ENCODE measurements at places on chromosomes 2 and 18.

- no peak for DNase-seq
These were observed 35.6 kb downstream of the PPP3R1 start for GRCh38 chr2:68216454-68217310.

- no peak for DNase-seq
These were observed 226.7 kb downstream of the TTC32 start for GRCh38 chr2:19675003-19675629.

- DNase-seq, result no peak
These were observed 232.8 kb upstream of the EPAS1 start for GRCh38 chr2:46064396-46064795.

DNA sequence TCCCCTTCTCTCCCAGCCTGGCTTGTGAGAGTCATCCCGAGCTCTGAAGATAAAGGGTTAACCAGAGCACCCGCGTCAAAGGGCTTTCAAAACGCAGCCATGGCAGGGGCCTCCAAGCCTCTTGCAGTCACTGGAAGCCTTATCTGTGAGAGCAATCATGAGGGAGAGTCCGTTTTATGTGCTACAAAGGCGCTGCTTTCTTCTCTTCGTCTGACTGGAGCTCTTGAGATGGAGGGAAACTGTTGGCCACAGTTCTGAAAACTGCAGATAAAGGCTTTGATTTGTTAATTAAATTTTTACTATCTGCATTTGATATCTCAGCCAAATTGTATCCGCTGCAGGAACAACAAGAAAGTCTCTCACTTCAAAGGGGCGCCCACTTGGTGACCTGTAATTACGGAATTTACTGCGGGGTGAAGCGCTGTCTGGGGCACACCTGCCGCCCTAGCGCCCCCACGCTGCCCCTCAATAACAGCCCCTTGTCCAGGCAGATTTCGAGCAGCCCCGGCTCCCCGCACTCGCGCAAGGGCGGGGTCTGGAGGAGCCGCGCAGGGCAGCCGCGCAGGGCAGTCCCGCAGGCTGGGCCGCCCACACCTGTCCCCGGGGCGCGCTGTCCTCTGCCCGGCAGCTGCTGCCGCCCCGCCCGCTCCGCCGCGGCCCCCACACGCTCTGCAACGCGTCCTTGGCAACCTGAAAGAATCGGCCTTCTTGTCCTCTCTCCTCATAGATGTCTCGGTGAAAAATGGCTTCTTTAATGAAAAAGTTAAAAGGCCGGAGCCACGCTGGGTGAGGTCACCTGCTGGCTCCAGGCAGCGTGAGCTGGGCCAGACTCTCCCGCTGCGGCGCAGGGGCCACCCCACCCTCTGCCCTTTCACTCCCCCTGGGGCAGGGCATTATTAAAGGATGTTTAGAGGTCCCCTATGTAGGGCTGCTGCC lies 217.9 kb downstream of the VAPA start:
- no peak for DNase-seq

- DNase-seq, result no peak
These were observed 75.3 kb upstream of the CHN1 start for GRCh38 chr2:175080479-175080878.

DNA sequence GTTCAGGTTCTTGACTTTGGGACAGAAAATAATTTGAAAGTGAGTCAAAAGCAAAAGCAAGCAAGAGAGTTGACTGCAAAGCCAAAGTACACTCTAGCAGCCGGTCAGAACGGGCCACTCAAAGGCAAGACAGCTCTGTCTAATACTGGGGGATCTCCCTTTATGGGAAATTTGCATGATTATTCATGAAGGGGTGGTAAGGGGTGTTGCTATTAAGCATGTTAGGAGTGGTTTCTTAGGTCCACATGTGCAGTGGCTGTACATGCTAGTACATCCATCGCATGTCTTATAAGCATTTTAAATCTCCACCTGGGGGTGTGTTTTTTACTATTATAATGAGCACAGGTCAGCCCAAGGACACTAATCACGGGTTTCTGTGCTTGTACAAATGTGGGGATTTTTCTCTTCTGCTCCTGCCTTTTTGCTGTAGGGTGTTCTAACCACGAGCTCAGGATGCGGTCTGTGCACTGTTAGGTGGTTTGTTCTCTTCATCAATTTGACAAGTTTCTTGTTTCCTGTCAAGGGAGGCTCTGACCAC lies 60.2 kb upstream of the SPP2 start:
- DNase-seq, result peak; percentile 34

- DNase-seq, result no peak
These were observed 19.4 kb downstream of the PLB1 start for GRCh38 chr2:28515176-28515751.

GRCh38 chr18:10205151-10205550 lies 249.3 kb upstream of the APCDD1 start:
- peak; percentile 66 for DNase-seq

DNA sequence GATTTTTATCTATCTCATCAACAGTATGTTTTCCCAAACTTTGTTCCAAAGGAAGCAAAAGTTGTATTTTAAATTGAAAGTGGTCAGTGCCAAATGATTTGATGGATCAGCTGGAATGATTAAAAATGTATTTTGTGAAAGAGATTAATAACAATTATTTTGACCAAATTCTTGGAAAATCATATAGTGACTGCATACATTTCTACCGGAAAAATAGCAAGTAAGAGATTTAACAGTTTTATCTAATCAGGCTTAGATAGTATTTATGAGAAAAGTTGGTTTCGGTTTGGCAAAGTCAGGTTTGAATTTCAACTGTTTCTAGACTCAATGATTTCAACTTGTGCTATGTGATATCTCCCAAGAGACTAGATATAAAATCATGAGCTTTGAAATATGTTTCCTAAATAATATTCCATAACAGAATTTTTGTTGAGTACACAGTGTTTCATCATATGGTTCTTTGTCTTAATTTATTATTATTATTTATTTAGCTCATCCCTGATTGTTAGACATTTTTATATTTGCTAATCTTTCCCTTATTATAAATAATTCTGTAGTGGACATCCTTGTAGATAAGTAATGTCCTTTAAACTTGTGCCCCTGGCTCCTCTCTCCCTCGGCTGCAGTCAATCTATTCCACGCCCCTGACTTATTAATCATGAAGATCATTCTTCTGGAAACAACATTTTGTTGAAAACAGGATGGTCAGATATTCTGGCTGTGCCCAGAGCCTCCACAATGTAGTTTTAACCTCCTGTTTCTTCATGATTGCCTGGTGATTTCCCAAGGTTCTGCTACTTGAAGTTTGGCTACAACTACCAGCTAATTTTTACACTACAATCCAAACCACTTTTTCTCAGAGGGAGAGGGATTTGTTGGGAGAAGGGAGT lies 520.7 kb upstream of the TCF4 start:
- peak; percentile 18 for DNase-seq

GRCh38 chr2:47056868-47057686 lies 98.0 kb downstream of the STPG4 start:
- no peak for DNase-seq

GRCh38 chr2:161976917-161977316 lies 97.1 kb downstream of the DPP4 start:
- DNase-seq, result no peak

DNA sequence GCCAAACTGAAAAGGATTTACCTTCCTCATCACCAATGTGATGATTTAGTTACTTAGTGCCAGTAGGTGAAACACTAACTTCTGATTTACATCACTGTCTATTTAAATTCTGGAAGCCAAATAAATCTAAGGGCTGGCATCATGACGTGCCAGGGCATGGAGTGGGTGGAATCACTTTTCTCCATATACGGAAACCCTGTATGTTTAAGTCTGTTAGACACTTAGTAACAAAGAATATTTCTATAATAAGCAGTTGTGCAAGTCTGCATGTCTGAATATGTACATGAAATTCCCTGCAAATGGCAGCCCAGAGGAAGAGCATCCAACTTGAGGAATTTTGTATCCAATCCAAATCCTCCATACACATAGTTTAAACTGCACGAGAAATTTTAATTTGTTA lies 243.1 kb upstream of the SMAD7 start:
- DNase-seq, result no peak

DNA sequence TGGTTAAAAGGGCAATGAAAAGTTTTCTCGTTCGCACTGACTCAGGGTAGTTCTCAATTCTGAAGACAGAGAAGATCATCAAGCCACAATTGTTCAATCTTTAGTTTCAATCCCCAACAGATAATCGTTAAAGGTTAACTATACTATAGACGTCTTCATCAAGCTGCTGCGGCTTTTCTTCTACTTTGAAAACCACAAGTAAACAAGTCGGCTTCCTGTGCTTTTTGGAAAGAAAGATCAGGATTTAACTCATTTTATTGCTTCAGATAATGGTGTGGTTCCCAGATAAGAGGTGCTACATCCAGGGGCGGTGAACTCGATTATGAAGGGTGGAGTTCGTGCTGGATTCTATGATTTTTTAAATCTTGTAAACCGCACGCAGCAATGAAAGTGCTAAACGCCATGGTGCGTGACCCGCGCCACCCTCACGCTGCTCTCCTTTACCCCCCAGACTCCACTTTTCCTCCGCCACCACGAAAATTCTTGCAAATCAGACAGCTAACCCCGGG lies 545 bp upstream of the CDCA7 start:
- no peak for DNase-seq

DNA sequence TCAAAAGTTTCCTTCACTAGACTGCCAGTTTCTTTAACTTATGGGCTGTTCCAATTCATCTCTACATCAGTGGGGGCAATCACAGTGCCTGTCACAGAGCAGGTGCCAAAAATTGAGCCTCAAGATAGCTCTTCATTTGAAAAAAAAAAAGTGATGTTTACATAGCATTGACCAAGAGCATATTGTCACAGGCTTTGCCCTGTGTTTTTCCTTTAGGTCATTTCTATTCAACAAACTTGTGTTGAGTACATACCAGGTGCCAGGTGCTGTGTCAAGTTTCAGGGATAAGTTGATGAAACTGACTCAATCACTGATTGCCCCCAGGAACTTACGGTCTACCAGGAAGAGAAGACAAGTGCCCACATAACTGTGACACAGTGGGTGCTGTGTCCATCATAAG lies 22.2 kb upstream of the NT5C1B start:
- DNase-seq, result no peak

DNA sequence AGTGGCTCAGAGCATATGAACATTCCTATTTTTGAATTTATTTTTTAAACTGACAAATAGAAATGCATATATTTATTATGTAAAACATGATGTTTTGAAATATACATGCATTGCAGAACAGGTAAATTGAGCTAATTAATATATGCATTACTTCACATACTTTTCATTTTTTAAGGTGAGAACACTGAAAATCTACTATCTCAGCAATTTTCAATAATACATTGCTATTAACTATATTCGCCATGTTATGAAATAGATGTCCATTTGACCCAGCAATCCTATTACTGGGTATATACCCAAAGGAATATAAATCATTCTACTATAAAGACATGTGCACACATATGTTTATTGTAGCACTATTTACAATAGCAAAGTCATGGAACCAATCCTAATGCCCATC lies 717.7 kb upstream of the PIK3C3 start:
- no peak for DNase-seq

All from astrocyte (in vitro differentiated cells and primary cell).